ENCODE measurements at places on chromosomes 1 and 21.

DNA sequence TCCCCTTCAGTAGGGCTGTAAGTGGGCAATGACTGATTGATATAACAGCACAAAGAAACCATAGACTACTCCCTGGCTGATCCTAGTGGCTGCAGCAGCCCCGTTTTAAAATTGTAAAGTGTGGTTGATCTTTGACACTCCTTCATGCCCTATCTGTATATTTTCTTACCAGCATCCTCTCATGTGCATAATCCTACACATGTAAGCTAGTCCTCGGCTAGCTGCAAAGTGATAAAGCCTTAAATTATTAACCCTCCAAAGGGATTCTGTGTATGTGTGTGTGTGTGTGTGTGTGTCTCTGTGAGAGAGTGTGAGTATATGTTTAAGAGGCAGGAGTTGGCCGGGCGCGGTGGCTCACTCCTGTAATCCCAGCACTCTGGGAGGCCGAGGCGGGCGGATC is 30.8 kb upstream of the CDC14A start:
- no peak for DNase-seq

- DNase-seq, result no peak
Observed at GRCh38 chr21:39451332-39452206, at the start of gene SH3BGR. Gene SH3BGR, plus strand, starts transcription at chr21:39451970. Its CDS starts 127 bp downstream, at chr21:39452097.

- DNase-seq, result no peak
Observed at GRCh38 chr1:18572022-18572880, 58.4 kb upstream of the PAX7 start.

DNA sequence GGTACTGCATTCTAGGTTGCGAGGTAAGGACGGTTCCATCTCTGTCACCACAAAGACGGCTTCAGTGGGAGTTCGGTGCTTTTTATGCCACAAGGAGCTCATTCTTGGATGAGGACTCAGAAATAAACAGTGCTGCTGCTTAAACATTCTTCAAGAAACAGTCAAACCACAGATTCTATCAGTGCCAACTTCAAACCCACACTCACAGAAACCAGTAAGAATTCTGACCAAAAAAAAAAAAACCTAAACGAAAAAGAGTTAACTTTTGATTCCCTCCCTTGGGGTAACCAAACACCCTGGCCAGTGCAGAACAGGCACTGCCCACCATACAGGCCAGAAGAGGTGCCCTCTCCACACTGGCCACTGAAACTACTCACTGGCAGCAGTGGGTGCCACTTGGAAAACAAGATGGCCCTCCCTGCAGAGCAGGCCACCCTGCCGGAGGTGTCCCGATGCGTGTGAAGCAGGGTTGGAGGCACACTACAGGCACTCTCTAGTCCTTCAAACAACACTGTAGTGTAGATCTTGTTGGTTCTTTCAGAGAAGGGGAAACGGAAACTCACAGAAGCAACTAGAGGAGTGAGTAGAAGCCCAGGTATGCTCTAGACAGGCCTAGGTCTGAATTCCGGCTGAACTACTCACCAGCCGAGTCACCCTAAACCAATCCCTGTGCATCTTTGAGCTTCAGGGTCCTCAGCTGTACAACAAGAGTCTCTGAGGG is 87.3 kb upstream of the TLR5 start:
- peak; percentile 57 for DNase-seq

DNA sequence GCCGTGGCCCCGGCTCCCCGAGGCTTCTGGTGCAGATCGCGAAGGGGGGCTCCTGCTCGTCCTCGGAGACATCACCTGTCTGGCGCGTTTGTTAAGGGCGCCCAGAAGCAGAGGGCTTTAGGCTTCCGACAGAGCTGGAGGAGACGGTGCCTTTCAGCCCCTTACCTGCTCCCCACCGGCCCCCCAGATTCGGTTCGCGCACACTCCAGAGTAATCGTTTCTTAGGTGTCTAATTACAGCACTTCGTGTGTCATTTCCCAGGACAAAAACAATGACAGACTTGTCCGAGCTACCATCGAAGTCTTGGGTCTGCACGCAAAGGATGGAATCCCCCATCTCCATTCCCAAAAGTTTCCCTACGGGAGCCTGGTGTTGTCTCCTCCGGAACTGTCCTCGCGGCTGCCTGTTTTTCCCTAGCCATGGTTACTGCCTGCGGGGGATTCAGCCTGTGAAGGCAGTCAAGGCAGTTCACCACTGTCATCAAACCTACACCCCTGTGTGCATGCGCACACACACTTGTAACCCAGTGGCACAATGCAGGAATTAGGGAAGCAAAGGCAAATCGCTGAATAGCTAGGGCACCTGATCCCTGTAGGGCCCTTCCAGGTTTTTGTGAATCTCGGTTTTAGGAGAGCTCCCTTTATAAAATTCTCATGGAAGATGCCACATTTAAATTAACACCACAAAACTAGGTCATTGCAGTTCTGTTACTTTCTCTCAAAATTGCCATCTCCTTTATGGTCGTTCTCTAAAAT is 738 bp upstream of the CDC42BPA start:
- DNase-seq, result no peak

DNA sequence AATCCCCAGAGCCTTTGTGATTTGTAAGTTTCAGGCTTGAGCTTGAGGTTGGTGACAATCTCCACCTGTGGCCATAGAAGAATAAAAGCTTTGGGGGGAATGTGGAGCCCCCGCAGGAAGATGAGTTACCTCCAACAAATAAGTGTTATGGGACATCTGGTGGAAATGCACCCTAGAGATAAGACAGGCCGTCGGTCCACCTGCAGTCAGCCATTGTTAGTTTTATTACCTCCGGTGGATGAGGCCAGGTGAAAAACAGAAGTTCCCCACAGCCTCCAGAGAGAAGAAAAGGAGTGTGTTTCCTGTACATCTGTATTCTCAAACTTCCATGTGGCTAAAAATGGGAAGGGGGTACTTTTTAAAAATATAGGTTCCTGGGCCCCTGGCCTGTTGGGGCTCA is 137.4 kb downstream of the KAZN start:
- DNase-seq, result no peak
